Bone marrow (tissue), 2 donors: ENCODE measurements at places on chromosomes 6 and 20.

DNA sequence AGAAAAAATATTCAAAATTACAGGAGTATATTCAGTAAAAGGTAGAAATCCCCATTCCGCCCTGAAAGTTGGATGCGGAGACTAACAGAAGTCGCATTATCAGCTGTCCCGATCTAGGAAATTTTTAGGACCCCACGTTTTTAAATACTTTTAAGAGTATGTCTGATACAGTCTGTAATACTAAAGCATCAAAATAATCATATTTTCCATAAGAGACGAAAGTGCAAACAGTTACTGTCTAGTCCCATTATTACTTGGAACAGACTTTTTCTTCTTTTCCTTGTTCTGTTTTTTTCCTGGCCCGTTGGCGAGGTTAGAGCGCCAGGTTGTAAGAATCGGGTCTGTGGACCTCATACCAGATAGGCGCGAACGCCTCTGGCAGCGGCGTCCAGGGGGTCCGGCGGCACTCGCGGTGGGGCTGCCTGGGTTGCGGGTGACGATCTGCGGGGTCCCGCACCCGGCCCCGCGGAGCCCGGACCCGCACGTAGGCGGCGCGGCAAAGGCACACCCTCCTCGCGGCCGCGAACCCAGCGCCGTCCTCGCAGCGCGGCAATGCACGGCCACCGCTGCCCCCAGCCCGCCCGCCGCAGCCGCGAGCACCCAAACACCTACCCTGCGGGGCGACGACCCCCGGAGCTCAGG, 460 bp downstream of the PLAGL1 start:
- DNase-seq = no peak

- DNase-seq = no peak
These were observed 7.4 kb downstream of the PPP1R16B start for GRCh38 chr20:38812709-38813573.

DNA sequence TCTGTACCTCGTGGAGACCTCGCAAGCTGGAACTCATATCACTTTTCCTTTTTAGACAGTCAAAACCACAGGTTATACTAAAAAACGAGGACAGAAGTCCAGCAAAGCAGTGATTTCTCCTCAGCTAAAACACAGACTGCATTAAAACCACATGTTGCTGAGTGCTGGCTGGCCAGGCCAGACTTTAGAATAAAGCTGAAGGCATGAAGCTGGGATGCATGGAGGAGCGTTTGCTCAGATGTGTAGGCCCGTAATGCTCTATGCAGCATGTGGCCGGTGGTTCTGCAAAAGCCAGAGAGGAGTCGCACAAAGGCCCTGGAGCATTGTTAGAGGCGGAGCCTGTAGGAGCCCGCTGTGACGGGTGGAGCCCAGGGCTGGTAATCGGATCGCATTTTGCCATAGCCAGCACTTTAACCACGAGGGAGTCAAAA, 83.6 kb downstream of the SMOC2 start:
- no peak for DNase-seq

DNA sequence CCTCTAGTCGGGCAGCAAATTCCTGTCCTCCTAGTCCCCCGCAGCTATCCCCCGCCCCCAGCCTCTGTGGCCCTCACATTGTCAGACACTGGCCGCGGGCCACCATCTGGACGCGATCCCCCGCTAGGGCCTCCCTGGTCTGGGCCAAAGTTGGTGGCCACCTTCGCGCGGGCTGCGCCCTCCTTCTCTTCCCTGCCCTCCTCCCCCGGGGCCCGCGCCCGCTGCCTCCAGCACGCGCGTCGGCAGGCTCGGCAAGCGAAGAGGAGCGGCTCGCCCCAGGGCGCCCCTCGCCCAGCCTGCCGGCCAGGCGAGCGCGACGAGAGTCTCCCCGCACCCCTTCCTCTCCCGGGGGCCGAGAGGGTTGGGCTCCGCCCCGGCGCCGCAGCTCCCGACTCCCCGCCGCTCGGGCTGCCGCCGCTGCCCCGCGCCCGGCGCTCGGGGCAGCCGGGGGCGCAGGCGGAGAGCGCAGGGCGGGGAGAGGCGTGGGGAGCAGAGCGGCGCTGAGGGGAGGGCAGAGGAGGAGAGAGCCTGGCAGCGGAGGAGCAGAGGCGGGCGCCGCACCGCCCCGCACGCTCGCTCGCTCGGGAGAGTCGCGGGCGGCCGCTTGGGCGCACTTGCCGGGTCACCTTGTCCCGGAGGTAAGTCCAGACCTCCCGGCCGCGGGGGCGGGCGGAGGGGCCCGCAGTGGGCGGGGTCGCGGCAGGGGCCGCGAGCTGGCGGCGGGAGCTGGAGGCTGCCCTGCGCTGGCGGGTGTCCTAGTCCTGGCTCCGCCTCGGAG, at the start of gene SYNDIG1:
Gene SYNDIG1, plus strand, starts transcription at position 514 of the 778 bp plus-strand sequence. CDS start 73,469 bp downstream, outside the sequence.
- DNase-seq = no peak

DNA sequence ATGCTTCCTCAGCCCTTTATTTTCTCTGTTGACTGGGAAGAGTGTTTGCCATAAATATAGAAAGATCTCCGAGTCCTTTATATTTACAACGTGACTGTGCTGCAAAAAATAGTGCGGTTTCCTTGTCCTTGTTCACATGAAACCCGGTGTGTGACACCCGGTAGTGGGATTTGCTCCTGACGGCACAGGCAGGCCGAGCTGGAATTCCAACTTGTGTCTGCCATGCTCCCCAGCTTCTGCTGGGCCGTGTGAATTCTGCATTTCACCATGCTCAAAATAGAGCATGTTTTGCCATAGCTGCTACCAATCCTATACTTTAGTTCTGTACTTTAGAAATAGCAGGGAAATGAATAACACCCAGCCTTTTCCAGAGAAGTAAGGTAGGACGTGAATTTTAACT, 60.3 kb upstream of the PDE10A start:
- DNase-seq = no peak

- DNase-seq = no peak
These were observed 144.6 kb downstream of the ARHGAP18 start for GRCh38 chr6:129565366-129565765.
